ENCODE measurements at places on chromosomes 6 and 20.

DNA sequence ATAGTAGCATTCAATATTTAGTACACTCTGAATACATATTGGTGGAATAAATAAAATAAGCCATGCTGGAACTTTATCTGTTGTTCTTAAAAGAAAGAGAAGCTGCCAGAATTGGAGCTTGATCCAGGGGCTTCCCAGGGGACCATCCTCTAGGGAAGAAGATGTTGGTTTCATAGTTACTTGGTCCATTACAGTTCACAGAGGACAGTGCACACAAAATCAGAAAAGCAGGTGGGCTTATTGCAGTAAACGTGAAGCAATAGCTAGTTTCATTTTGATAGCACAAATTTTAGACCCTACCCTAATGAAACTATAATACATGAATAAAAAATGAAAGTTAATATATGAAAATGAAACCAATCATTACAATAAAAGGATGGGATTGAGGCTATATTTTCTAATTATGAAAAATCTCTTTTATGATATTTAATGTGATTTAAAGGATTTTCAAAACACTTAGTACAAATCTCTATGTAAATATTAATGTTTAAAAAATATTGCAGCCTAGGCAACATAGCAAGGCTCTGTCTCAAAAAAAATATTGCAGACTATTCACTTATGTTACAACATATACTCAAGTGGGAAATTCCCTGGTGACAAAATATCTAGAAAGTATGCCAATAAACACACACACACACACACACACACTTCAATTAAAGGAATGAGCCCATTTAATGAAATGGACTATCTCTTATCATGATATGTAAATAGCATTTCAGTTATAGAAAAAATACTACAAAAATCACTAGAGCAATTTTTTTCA lies 227.0 kb upstream of the MARCKS start:
- DNase-seq, result no peak

DNA sequence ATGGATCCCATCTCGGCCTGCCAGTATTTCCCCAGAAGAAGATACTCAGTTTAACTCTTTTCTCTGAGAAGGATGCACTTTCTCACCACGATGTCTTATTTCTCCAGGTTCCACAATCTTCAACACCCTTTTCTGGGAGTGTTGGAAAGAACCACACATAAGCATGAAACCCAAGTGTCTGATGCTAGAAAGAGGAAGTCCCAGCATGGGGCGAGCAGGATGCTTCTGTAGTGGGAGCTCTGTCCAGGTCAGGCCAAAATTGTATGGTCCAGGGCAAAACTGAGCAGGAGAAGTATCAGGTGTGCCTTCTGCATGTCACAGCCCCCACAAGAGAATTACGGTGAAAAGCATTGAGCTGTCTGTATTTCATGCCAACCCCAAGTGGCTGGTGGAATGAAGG lies 11.0 kb downstream of the TREM1 start:
- DNase-seq, result no peak

DNA sequence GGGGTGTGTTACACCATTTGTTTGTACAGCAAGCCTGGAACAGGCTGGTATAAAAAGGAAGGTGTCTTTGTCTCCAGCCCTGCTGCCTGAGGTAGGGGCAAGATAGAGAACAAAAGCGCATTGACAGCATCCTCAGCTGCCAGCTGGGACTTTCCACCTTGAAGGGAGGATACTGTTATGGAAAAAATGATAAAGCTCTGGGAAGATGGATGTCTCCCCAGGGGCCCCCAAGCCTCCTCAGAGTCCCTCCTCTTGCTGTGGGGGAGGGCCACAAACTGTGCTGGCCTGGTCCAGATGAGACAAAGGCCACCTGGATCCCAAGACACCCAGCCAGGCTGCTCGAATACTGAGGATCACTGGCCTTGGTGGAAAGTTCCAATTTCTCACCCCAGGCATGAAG lies 13.0 kb downstream of the REM1 start:
- DNase-seq, result no peak

DNA sequence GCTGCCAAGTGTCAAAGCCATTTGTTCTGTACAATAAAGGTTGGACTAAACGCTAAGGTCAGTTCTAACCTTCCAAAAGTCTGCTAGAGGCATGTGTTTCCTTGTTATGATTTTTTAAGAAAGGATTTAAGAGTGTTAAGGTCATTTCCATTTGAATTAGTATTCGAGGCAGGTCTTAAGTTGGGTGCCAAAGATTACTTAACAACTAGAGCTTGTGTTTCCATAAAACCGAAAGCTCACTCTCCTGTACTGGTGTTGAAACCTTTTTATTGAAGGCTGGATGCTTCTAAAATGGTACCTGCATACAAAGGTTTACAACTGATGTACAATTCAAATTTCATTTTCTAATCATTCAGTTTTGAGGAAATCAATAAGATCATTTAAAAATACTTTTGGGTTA lies 82.4 kb downstream of the RNF144B start:
- no peak for DNase-seq

DNA sequence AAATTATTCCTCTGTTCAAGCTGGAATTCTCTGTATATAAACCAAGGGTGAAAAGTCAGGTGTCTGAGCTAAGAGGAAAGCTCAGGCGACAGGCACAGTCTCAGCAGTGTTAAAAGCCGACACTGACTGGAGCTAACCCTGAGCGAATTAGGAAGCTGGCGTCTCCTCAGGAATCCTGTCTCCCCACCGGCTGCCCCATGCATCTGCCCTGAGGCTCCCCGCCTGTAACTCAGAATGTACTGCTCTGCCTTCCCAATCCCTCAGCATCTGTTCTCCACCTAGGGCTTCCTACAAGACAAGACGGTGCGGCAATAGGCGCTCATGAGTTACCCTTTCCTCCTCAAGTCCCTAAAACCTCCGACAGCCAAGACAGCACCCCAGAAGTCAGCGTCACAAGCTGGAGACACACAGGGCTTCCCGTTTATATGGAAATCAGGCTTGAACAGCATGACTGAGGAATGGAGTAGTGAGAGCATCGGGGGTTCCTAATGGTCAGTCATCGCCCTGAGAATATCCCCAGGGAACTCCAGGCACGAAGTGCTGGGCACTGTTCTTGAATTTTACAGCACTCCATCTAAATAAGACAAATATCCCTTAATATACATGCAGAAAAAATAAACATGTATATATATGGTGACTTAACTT lies 33.5 kb downstream of the WDR27 start:
- no peak for DNase-seq

GRCh38 chr20:58586565-58587093 lies 64.5 kb upstream of the STX16 start:
- no peak for DNase-seq

DNA sequence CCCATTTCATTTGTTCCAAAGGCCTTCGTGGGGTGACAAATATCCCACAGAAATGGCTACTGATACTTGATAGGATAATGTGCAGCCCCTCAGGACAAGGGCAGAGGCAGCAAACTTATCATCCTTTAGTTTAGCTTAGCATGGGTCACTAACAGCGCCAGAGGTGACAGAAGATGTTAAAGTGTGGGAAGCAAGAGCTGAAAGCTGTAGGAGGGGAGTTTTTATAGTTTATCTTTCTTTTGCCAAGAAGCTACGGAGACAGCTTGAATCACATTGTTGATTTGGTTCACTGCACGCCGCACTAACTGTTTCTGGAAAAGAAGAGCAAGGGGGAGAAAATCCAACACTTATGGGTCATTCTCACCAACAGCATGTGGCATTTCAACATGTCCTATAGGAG lies 773.9 kb upstream of the MMS22L start:
- no peak for DNase-seq

DNA sequence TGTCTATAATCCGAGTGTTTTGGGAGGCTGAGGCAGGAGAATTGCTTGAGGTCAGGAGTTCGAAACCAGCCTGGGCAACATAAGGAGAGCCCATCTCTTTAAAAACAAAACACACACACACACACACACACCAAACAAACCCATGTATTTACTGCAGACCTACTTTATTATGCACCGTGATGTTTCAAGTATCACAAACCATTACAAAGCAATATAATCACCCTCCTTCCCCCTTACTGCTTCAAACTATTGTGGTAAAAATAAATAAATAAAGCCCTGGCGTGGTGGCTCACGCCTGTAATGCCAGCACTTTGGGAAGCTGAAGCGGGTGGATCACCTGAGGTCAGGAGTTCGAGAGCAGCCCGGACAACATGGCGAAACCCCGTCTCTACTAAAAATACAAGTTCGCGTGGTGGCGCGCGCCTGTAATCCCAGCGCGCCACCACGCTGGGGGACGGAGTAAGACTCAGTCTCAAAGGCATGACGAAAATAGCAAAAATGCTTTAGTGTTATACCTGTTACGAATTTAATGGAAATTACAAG lies 1.5 kb downstream of the TBCC start:
- no peak for DNase-seq

GRCh38 chr6:6816716-6817115 lies 228.2 kb downstream of the LY86 start:
- no peak for DNase-seq

DNA sequence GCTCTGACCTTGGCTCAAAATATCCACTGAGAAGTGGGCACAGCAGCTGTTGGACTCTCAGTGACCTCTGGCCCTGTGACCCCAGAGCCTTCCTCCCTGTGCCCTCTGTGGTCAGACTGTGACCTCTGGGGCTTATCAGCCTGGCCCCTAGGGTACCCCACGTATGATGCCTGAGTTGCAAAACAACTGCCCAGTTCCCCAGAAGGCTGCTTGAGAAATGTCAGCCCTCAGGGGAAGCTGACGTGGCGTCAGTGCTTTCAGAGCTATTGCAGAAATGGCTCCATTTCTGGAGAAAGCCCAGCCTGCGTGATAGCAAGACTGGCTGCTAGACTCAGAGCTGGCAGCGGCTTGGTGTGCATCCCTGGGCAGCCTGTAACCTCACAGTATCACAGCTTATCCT lies 31.5 kb upstream of the TGM2 start:
- DNase-seq, result no peak

DNA sequence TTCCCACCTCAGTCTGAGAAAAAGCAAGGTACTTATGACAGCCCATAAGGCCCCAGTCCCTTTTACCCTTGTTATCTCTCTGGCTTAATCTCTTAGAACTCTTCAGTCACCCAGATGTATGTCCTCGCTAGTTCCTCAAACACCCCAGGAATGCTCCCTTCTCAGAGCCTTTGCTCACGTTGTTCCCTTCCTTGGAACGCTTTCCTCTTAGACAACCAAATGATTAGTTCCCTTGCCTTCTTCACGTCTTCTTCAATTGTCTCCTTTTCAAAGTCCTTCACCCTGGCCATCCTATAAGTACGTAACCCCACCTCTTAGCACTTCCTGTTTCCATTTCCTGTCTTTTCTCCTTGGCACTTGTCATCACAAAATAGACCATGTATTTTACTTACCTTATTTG lies 1.1 kb upstream of the APOBEC2 start:
- no peak for DNase-seq

DNA sequence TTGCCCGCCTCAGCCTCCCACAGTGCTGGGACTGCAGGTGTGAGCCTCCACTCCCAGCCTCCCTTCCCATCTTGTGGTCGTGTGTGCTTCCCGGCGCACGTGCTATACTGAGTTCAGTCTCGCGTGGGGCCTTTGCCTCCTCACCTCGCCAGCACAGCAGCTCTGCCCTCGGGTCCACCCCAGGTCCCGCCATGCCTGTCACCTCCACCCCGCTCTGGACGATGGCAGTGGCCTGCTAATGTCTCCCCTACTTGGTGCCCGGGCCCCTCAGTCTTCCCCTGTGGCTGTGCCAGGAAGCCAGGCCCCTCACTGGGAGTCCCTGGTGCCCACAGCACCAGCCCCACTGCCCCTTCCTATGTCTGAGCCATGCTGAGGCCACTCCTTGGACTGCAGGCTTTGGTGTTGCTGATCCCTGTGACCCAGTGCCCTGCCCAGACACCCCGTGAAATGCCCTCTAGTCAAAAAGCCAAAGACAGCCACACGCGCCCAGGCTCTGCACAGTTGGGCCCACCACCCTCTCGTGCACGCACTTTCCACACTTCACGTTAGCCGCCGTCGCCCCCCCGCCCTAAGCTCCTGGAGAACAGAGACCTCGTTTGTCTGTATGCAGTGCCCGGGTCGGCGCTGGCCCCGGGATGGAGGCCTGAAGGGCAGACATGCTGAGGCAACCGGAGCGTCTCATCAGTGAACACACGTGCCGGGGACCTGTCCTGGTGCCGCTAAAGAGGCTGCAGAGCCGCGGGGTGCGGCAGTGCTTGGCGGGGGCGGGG lies 14.3 kb downstream of the HRH3 start:
- no peak for DNase-seq

- no peak for DNase-seq
Observed at GRCh38 chr6:3188262-3188661, 30.9 kb upstream of the TUBB2A start.

- DNase-seq, result no peak
Observed at GRCh38 chr6:5998711-5999687, 7.7 kb downstream of the NRN1 start.

- DNase-seq, result no peak
Observed at GRCh38 chr20:64107736-64108457, 532 bp upstream of the NPBWR2 start.

GRCh38 chr6:31031095-31031494 lies 20.8 kb downstream of the MUC22 start:
- DNase-seq, result no peak

DNA sequence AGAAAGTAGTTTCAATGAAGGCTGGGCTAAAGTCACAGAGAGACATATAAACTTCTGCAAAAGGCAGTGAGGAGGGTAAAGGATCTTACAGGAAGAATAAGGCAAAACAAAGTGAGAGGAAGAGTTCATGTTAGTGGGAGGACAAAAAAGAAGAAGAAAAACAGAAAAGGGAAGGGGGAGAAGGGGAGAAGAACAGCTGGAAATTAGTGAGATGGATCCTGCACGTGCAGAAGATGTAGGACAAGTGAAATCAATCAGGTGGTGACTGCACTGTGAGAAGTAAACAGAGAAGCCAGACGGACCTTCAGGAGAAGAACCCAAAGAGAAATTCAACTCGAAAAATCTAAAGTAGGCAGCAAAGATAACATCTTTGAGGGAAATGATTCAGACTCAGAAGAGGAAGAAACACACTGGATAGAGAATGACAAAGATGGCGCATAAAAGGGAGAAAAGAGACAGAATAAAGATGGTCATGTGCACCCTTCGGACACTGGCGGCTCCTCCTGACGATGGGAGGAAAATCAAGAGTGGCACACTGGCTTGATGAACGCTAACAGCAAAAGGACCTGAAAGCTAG lies 105.9 kb downstream of the MYB start:
- DNase-seq, result no peak
